ENCODE measurements at places on chromosomes 4 and X.

GRCh38 chrX:40617566-40617965 lies 5.7 kb upstream of the MPC1L start:
- no peak for DNase-seq

- no peak for DNase-seq
Observed at GRCh38 chrX:133979641-133980230, 5.7 kb downstream of the GPC3 start.

DNA sequence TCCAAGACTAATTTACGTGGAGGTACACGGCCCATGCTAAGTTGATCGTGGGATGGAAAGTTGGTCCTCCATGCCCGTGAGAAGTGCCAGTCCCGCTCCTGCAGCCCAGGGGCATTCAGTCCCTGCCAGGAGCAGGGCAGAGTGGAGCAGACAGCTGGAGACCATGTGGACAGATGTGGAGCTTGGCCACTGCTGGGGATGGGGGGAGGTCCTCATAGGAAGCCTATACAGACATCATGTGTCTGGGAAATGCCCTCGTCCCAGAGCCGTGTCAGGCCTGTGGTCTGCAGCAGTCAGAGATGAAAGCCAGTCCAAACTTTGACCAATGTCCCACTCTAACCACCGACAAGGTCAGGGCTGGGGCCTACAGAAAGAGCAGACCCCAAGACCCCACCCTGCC lies 118.4 kb downstream of the CPZ start:
- no peak for DNase-seq

DNA sequence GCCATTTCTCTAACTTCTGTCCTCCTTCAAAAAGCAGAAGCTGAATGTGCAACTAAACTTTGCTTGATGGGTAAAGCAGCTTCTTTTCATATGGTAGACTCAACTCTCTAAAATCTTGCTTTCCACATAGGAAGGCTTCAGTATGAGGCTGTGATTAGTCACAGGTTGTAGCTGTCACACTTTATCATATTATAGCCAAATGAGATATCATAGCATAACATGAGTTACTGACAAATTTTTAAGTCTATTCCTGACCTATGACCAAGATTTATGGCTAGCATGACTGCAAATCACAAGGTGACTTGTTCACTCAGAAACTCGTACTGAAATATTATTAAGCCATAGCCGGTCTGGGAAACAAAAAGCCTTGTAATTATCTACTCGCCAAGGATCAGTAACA lies 998.6 kb downstream of the RPA4 start:
- no peak for DNase-seq

GRCh38 chr4:4969298-4969697 lies 50.0 kb downstream of the CYTL1 start:
- no peak for DNase-seq

GRCh38 chr4:71713611-71714203 lies 70.2 kb downstream of the GC start:
- no peak for DNase-seq

- DNase-seq, result no peak
Observed at GRCh38 chrX:12489341-12489740, 301.9 kb upstream of the PRPS2 start.

- DNase-seq, result no peak
Observed at GRCh38 chr4:36476135-36476534, 194.7 kb downstream of the DTHD1 start.

DNA sequence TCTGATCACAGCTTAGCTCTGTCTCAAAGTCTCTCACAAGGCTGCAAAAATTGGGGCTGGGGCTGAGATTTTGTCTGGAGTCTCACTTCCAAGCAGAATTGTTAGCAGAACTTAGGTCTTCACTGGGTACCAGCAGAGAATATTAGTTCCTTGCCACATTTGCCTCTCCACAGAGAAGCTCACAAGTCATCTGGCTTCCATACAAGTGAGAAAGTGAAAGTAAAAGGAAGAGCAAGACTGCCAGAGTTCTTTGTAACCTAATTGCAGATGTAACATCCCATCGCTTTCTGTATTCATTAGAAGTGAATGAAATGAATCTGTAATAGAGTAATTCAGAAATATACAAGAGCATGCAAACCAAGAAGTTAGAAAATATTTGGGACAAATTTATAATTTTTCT lies 624.1 kb upstream of the GNPDA2 start:
- DNase-seq, result no peak

DNA sequence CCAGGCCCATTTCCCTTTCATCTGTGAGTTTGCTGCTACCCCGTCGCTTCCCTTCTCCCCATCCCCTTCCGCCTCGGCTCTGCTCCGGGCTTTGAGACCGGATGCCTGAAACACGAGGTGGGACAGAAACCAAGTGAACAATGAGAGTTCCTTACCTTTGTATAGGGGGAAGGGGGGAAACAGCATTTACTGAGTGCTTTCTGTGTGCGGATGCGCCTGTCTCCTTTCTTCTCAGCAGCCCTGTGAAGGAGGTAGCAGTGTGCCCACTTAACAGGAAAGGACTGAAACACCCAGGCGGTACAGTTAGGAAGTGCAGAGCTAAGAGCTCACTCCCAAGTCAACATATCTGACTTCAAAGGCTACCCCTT lies 43.2 kb upstream of the TMSB15B start:
- DNase-seq, result no peak

DNA sequence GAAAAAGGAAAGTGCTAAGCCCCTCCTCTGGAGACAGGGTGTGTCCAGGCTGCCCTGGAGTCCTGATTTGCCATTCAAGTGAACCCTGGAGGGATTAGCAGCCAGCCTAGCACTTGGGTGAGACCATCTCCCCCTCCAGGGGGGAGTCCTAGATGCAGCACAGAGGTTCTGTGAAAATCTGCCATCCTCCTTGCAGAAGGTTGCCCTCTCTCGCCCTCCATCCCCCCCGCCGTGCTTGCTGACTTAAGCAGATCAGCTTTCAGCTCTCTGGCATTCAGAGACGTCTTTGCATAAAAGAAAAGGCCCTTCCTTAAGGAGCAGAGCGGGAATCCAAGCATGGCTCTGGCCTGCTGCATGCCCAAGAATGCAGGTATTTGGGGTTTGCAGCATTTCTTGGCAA lies 102.1 kb upstream of the SCML1 start:
- no peak for DNase-seq

DNA sequence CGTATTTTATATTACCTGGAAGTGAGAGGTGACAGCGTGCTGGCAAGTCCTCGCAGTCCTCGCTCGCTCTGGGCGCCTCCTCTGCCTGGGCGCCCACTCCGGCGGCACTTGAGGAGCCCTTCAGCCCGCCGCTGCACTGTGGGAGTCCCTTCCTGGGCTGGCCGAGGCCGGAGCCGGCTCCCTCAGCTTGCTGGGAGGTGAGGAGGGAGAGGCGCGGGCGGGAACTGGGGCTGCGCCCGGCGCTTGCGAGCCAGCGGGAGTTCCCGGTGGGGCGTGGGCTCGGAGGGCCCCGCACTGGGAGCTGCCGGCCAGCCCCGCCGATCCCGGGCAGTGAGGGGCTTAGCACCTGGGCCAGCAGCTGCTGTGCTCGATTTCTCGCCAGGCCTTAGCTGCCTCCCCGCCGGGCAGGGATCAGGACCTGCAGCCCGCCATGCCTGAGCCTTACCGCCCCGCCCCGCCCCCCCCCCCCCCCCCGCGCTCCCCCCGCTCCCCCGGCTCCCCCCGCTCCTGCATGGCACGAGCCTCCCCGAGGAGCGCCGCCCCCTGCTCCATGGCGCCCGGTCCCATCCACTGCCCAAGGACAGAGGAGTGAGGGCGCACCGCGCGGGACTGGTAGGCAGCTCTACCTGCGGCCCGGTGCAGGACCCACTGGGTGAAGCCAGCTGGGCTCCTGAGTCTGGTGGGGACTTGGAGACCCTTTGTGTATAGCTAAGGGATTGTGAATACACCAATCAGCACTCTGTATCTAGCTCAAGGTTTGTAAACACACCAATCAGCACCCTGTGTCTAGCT lies 298.9 kb upstream of the MAGEB16 start:
- DNase-seq, result no peak

DNA sequence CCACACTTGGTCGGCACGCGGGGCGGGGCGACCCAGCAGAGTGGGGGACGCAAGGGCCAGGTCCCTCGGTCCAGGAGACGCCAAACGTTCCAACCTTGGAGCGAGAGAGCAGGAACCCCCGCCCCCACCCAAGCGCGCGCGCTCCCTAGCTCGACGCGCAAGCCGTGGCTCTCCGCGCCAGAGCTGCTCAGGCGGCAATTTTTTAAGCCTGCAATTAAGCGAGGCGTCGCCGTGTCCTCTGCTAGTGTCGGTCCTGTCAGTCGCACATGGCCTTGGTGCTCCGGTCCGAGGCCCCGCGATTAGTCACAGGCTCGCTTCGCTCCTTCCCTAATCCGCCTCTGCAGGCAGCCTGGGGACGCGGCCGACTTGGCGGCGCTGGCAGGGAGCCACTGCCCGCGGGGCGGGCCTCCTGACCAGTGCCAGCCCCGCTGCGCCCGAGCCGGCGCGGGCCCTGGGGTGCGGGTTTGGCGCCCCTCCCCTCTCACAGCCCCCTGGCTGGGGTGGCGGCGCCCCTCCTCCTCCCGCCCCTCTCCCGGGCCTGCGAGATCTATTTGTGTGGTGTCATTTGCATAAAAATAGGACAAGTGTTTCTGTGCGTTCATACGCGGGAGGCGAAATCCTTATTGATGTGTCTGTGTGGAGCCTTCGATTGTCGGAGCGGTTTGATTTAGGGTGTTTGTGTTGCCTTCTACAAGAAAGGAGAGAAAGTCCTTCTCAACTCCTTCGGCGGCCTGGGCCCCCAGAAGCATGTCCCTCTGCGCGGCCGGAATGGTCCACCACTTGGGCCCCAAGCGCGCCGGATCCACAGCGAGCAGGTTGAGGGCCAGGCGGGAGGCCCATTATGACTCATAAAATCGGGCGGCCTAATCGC lies 9.8 kb upstream of the BCOR start:
- DNase-seq, result peak; percentile 71

DNA sequence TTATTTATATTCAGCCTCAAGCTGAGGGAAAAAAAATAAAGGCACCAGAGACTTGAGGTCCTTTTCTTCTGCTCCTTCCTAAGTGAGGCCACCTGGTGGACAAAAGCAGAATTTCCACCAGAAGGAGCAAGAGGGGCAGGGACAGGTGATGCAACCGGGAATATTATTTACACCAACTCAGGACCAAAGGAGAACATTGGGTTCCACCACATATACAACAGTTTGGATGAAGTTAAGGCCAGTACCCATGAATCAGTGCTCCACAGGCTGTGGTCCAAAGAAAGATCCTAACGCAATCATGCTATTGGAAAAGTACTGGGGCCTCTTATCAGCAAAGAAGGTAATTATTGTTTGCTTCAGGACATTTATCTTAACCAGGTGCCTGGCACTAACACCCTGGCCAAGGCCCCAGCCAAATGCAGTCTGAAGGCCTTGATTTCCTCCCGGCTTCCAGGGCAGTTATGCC lies 57.4 kb downstream of the TSC22D3 start:
- peak; percentile 71 for DNase-seq

DNA sequence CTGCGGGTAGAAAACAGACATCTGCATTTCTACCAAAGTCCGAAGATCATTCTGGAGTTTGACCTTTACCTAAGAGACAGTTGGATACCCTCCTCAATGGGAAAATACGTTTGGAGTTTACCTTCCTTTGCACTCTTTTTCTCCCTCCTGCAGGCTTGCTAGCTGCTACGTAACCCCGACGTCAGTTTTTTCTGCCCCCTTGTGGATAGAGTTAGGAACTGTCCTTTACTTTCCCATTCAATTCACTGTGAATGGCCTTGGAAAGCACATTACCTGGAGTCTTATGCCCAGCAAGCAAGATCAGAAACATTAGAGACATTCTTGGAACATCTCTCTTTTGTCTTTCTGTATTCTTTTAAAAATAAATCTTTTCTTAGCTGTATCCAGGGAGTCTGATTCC lies 250.7 kb downstream of the NAP1L3 start:
- no peak for DNase-seq

GRCh38 chr4:128615197-128615596 lies 194.3 kb upstream of the JADE1 start:
- no peak for DNase-seq

GRCh38 chr4:186255122-186255521 lies 10.9 kb upstream of the F11 start:
- DNase-seq, result no peak

GRCh38 chr4:15912961-15913630 lies 25.4 kb downstream of the FGFBP1 start:
- DNase-seq, result no peak

DNA sequence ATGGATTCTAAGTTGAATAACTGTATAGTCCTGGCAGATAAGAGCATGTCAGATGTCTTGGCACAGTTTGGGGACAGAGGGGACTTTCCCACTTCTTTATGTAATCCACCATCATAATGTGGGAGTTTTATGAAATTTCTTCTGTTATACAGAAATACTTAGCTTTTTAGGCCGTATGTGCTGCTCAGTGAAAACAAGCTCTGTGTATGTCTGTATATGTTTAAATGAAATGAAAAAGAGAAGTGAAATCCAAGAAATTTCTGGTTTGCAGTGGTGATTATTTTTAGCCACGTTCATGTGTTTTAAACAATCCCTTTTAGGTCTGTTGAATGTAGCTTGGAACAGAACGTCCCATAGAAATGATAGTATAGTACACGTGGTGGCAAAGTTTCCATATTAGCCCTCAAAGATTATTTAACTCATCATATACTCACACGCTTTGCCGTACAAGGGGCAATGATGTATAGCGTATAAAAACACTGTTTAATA lies 41.0 kb downstream of the GAB1 start:
- no peak for DNase-seq

GRCh38 chr4:28241021-28241420 lies 1380.4 kb downstream of the STIM2 start:
- DNase-seq, result no peak

- DNase-seq, result no peak
Observed at GRCh38 chrX:43835559-43835958, 46.7 kb downstream of the MAOB start.

DNA sequence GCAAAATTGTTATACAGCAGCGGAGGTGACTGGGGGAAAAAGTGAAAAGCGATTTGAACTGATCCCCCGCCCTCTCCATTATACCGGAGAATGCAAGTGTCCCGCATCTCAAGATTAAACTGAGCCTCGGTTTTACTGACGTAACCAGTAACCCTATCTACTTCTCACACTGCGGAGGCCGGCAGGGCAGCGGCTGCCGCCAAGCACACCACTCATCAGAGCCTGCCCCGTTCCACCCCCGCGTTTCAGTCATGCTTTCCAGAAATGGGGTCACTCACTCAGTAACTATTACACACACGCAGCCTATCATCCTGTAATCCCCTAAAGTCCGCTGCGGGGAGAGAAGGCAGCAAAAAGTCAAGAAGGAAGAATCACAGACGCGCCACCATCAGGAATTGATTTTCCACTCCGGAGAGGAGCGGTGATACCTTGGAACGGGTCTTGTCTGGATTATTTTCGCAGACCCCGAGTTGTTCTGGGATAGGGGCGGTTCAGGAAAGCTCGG lies 1.4 kb downstream of the RPS6KA3 start:
- peak; percentile 74 for DNase-seq

Measured in femur (tissue), 1 donor.